Type B pancreatic cell (in vitro differentiated cells): ENCODE measurements at places on chromosomes 1 and 21. TPM values are rescaled to one million over a fixed set of nuclear protein-coding genes. Genes with fewer than 3 reads are reported as not detected.

- DNase-seq: no peak
Measured at GRCh38 chr1:171296897-171297296, 17.1 kb upstream of the FMO4 start.

- DNase-seq: no peak
Measured at GRCh38 chr1:10236405-10237156, 26.2 kb downstream of the KIF1B start.

GRCh38 chr1:61749574-61749973 lies 7.3 kb downstream of the PATJ start:
- no peak for DNase-seq

DNA sequence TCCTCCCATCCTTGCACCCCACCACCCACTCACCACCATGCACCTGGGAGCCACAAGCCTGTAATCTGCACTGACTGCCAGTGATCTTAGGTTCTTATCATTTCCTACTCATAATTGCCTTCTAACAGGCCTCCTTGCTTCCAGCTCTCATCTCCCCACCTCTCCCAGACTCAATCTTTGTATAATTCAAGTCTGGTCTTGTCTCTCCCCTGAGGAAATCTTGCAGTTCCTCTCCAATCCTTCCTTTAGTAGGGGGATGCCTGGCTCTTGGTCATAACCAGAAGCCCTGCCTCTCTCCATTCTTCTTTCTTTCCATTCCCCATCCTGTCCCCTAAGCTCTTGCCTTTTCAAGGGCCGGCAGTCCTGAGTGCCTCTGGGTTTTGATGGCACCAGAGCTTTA lies 27.8 kb downstream of the PIGM start:
- no peak for DNase-seq

- DNase-seq: no peak
Measured at GRCh38 chr1:176789571-176790090, 326.7 kb downstream of the PAPPA2 start.

GRCh38 chr1:110087812-110088738 lies 17.6 kb upstream of the ALX3 start:
- no peak for DNase-seq

DNA sequence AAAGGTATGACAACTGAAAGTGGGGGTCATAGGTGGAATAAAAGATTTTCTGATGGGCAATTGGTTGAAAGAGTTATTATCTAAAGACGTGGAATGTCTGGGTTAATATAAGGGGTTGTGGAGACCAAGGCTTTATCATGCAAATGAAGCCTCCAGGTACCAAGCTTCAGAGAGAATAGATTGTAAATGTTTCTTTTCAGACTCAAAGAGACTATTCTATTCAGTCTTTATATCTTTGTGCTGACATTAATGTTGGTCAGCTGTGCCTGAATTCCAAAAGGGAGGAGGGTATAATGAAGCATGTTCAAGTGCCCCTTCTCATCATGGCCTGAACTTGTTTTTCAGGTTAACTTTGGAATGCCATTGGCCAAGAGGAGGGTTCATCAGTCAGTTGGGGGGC lies 145.3 kb downstream of the SETD4 start:
- no peak for DNase-seq

DNA sequence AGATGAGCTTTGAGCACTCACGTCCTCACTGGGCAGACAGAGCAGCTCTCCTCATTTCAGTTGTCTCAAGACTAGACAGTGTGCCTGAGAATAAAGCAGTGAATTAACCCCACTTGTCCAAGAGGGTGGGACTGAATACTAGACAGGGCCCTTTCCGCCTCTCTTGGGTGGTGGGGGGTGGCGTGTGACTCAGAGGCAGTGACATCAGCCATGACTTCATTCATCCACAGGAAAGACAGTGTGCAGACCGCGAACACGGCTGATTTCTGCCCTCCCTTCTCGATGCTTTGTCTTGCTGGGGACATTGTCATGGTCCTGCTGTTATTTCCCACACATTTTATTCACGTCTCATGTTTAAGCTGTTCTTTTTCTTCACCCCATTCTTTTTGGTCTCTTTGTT lies 64.9 kb downstream of the FGGY start:
- no peak for DNase-seq

- DNase-seq: no peak
Measured at GRCh38 chr21:36403713-36404112, 18.5 kb downstream of the CHAF1B start.

- DNase-seq: no peak
Measured at GRCh38 chr1:66788231-66788939, 12.7 kb downstream of the INSL5 start.

- DNase-seq: no peak
Measured at GRCh38 chr1:230641346-230641745, 935 bp upstream of the COG2 start.

Gene VPS72
- 95.8 and 97.4 TPM in 2 replicates for total RNA-seq

Gene NTMT2
- not detected in 2 replicates for total RNA-seq

Gene MNDA
- total RNA-seq: not detected in 2 replicates

Gene CCDC30
- total RNA-seq: 6.9 and 9.3 TPM in 2 replicates

Gene C1orf105
- total RNA-seq: 2.3 TPM in 1 of 2 replicates, not detected in the other

Gene ECM1
- 31.5 and 33.8 TPM in 2 replicates for total RNA-seq

Gene LY9
- not detected in 2 replicates for total RNA-seq

Gene LRP8
- total RNA-seq: 7.1 and 16.5 TPM in 2 replicates

Gene PIAS3
- total RNA-seq: 18.4 and 40.0 TPM in 2 replicates

Gene KANK4
- 5.9 and 11.3 TPM in 2 replicates for total RNA-seq

Gene LCE2C
- not detected in 2 replicates for total RNA-seq

Gene SELL
- 0.17 TPM in 1 of 2 replicates, not detected in the other for total RNA-seq

Gene SAMSN1
- total RNA-seq: 2.6 and 6.0 TPM in 2 replicates

Gene ITLN1
- 23.1 and 59.8 TPM in 2 replicates for total RNA-seq

Gene OR2T33
- total RNA-seq: not detected in 2 replicates

Gene CTSE
- 28.6 and 42.0 TPM in 2 replicates for total RNA-seq

Gene CFHR5
- not detected in 2 replicates for total RNA-seq

Gene YBX1
- 508 and 709 TPM in 2 replicates for total RNA-seq
